ENCODE measurements at places on chromosomes 2 and 18.
A peak's percentile ranks its signal among the peaks of the same experiment; 100 is the strongest.

DNA sequence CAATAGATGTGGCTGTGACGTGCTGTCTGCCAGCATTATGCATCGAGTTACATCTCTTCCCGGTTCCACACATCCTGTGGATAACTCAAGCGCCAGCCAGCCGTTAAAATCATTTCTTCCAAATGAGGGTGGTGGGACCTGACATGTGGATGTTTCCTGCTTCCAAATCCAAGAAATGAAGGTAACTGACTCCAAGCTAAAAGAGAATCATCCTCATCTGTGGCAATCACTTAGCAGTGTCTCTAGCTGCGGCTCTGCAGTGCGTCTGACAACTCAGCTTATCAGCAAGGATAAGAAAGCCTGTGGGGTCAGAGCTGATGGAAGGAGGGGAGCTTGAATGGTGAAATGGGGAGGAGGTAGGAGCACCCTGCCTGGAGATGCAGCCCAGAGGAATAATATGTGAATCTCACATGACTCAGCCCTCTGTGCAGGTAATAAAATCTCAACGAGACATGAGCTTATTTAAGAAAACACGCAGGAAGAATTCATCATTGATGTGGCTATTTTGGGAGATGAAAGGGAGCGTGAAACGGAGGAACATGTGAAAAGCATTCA lies 382.2 kb upstream of the TRIB2 start:
- DNase-seq, result no peak

- DNase-seq, result peak; percentile 78
Measured at GRCh38 chr2:10410001-10410822, 37.9 kb downstream of the ODC1 start.

GRCh38 chr2:108612514-108613183 lies 78.4 kb downstream of the LIMS1 start:
- DNase-seq, result peak; percentile 82

- no peak for DNase-seq
Measured at GRCh38 chr18:67634631-67635338, 118.3 kb upstream of the DSEL start.

- DNase-seq, result no peak
Measured at GRCh38 chr2:238684362-238685326, 163.2 kb upstream of the TWIST2 start.

GRCh38 chr2:230687498-230687897 lies 25.1 kb upstream of the CAB39 start:
- no peak for DNase-seq

DNA sequence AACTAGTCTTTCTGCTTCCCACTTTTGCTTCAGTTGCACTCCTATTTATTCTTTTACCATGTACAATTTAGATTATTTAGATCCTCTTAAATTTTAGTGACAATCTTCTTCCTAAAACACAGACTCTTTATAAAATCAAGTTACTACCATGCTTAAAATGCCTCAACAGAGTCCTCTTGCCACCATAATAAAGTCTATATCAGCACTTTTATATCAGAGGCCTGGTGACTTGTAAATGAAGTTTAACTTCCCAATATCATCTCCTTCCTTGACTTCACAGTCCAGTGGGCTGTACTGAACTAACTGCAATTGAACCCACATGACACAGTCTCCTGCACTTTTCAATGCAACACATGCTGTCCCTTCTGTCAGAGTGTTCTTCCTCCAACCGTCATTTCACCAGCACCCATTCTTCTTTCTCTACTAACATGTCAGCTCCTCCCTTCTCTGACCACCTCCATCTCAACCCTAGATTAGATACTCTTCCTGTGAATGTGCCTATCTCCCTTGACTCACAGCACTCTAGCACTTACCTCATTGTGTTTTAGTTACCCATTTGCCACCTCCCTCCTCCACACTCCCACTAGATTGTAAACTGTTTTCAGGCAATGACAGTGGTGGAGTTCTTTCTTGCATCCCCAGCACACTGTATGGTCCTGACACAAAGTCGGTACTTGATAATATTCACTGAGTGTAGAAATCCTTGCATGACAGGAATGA lies 414.9 kb downstream of the SATB2 start:
- no peak for DNase-seq

GRCh38 chr18:8107426-8107825 lies 501.8 kb upstream of the RAB12 start:
- DNase-seq, result no peak

DNA sequence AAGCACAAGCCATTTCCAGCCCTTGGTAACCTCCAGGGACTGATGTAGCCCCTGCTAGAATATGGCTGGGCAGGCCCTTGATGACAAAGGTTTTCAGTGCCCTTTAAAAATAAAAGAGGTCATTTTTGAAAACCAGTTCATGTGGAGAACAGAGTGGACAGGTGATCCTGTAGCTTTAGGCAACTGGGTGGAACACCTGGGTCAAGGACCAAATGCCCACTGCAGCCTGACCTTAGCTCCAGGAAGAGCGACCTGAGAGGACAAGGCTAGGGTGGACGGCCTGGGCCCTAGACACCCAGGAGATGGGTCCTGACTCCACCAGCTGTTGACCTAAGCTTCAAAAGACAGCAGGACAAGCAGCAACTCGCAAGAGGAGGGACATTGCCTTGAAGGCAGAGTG lies 116.6 kb downstream of the LIPG start:
- no peak for DNase-seq

DNA sequence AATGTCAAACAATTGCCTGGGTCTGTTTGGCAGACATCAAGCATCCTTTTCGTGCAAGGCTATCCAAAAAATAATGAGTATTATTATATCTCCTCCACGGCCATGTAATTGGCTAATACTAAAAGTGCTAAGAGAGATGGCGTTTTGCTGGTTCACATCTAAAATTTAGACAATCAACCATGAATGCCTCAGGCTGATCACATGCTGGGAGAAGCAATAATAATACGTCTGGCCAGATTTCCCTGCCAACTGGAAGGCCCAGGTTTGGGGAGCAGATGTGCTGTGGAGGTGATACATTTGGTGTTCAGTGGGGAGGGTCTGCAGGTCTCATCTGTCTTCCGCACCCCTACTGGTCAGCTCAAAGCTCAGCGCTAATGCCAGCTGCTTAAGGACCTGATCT lies 60.3 kb upstream of the CREB1 start:
- no peak for DNase-seq

DNA sequence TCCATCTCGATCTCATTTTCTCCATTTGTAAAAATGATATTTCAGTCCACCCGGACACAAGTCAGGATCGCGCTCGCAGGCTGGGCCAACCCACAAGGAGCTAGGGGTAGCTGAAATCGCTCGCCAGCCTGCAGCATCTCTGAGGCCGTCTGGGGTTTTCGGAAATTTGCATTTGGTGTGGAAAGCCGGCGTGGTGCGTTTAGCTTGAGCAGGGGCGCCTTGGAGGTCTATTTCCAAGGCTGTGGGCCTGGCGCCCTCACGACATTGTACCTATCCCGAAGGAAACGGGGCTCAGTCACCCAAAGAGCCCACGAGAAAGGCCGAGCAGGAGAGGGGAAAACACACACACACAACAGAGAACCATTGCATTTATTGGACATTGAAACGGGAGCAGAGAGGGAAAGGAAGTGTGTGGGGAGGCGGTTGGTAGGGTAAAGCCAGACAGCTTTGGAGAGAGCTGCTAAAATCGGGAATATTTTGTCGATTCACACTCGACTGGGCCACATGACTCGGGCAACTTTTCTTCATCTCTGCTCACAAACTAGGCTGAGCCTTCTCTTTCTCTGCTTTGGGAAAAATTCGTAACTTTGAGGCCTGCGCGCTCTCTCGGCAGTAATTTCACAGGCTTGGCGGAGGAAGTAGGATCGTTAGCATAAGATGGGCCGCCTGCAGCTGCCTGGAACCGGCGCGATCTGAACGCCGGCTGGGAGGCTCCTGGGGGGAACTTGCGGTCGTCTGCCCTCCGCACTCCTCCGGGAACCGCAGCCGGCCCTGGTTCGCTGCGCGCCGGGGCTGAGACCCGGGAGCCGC lies 1.1 kb upstream of the HOXD8 start:
- DNase-seq, result no peak

DNA sequence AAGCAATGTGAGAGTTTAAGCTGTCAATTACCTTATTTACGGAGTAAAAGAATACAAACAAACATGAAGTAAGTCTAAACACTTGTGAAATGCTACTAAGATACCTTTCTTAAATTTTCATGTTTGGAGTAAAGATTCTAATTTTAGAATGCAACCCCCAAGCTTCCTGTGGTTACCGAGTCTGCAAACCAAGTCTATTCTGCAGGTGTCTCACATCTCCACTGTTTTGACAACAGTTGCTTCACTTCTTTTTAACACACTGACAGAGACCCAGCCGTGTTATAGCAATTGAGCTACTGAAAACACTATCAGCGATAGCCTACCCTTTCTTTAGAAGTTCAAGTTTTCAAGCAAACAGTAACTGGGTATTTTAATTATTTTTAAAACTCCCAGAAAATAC lies 608.3 kb downstream of the ERBB4 start:
- DNase-seq, result no peak

DNA sequence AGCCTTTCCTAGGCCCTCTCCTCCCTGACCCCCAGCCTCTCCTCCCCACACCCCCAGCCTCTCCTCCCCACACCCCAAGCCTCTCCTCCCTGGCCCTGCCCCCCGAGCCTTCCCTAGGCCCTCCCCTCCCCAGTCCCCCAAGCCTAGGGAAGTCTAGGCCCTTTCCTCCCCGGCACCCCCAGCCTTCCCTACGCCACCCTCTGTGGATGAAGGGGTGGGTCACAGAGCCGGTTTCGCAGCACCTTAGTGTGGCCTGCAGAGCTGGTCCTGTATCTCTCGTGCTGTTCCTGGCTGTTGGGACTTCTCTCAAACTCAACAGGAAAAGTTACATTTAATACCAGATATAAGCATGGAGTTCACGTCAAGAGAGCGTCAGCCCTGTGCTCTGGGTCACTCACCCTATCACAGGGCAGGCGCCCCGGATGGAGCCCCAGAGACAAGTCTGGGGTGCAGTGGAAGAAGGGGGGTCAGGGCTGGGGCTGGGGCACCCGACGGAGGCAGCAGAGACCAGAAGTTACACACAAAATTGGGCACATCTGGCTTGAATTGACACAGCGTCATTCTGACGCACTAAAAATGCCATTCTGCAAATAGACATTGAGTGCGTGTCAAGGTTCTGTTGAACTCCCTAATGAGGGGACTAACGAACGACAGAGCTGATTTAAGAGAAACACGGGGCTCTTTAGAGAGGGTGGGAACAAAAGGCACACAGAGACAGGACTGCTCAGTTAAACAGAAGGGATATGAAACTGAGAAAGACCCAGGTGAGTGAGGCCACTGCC lies 24.0 kb downstream of the KCNIP3 start:
- DNase-seq, result no peak

DNA sequence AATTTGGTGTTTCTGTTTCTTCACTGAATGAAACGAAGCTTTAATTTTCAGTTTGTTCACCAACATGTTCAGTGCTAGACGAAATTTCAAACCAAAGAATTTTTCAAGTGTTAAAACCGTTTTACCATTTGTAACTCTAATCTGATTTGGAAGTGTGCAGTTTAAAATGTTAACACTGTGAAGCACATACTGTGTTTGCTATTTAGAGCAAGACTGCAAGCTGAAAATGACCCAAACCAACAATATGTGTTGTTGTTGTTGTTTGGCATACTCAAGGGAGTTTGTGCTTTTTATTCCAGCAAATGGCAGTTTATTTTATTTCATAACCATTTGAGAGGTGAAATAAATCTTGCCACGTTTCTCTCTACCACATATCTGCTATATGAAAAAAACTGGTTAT lies 128.4 kb upstream of the CDH7 start:
- DNase-seq, result no peak

- no peak for DNase-seq
Measured at GRCh38 chr18:57819671-57820460, 16.8 kb upstream of the ATP8B1 start.

DNA sequence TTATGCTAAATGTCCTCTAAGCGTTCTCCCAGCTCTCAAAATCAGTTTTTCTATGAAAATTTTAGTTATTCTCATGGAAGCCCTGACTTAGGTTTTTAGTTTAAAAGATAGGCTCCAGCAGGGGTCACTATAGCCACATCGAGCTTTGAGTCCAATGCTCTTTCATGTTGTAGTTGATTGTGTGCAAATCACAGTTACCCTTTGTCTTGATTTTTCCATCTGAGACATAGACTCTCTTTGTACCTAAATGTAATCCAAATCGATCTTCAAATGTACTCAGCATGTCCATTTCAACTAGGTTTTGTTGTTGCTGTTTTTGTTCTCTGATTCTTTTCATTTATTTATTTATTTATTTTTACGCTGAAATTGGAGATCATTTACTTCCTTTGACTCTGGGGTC lies 26.4 kb upstream of the MSTN start:
- DNase-seq, result peak; percentile 50

- no peak for DNase-seq
Measured at GRCh38 chr2:219369447-219369861, 18.3 kb downstream of the DNPEP start.

- DNase-seq, result no peak
Measured at GRCh38 chr2:10905006-10905861, 6.5 kb upstream of the KCNF1 start.

GRCh38 chr2:237688081-237688480 lies 60.7 kb downstream of the LRRFIP1 start:
- no peak for DNase-seq

GRCh38 chr2:124024561-124025170 lies 421 bp upstream of the CNTNAP5 start:
- no peak for DNase-seq

DNA sequence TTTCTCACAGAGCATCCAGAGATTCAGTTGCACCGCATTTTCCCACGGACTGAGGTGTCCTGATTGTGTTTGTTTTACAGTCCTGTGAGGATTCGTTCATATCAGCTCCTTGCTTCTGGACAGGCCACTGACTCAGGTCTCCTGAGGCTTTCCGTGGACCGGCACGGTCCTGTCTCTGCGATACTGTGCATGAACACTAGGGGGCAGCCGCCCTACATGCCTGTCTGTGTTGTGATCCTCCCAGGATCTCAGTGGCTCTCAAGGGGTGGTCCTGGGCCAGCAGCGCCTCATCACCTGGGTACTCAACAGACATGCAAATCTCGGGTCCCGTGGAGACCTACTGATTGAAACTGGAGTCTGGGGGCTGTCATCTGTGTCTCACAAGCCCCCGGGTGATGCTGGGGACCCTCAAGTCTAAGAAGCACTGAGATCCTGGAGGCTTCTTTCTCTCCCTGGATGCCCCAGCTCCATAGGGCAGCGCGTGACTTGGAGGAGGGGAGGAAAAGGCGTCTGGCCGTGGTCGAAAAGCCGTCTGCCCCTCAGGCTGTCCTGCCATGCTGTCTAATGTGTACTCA lies 28.9 kb downstream of the IL1R2 start:
- peak; percentile 72 for DNase-seq

- DNase-seq, result no peak
Measured at GRCh38 chr2:193409951-193410350, 1215.2 kb upstream of the TMEFF2 start.

DNA sequence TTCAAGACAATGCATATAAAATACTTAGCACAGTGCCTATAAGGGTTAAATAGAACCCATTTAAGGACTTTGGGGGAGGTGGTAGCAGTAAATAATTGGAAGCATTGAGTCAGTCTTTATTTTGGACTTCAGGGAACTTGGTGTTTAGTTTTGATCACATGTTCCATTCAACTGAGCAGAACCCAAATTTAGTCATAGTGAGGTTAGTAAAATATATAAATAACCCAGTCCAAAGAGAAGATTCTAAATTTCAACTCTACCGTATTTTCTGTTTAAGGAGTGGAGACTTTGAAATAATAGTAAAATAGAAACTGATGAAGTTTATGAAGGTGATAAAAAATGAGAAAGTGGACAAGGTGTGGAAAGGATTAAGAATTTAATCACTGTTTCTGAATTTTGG lies 19.7 kb downstream of the TWSG1 start:
- peak; percentile 34 for DNase-seq

GRCh38 chr18:9738266-9738969 lies 30.3 kb downstream of the RAB31 start:
- DNase-seq, result no peak

All from GM10248 (cell line).